RWPE1 (cell line): ENCODE measurements at places on chromosomes 5 and 9.

DNA sequence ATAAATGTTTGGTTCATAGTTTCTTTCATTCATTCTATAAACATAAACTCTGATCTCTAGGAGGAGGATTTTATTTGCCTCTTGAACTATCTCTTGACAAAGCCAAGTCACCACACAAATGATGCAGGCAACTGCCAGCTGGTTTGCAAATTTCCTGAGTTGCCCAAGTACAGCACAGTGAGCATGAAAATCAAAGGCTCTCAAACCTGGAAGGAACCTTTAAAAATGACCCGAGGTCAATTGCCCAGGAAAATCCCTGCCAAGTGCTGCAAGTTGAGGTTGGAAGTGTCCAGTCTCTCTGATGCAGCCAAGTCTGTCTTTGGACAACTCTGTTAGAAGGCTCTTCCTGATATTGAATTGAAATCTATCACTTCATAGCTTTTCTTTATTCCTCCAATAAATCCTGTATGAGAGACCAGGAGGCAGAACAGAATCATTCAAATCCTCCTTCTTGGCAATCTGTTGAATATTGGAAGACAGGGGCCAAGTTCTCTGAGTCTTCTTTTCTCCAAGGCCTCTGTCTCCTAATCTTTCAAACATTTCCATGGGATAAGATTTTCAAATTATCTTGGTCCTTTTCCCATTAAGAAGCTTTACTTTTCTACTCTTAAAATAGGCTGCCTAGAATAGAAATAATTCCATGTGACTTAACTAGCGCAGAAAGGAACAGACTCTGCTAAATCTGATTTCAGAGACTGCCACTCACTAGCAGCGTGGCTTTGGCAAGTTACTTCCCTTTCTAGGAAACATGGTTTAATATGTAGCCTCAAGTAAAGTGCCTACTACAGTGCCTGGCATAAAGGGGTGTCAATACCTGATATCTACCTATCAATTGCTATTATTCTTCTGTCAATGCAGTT is 159.2 kb downstream of the SNX18 start:
- DNase-seq, result no peak

DNA sequence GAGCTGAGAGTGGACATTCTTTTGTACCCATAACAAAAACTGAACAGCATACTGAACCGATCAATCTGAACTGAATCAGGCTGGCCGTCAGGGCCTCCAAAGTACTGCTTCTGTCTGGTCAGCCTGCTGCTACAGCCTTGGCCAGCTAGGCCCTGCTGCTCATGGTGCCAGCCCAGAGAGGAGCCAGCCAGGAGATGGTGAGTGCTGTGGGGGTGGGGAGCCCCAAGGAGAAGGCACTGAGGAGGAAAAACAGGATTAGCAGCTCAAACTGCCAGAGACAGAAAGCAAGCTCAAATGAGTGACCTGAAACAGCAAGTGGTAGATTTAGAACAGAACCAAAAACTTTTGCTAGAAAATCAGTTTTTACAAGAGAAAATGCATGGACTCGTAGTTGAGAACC is 23.9 kb downstream of the SRP19 start:
- no peak for DNase-seq

DNA sequence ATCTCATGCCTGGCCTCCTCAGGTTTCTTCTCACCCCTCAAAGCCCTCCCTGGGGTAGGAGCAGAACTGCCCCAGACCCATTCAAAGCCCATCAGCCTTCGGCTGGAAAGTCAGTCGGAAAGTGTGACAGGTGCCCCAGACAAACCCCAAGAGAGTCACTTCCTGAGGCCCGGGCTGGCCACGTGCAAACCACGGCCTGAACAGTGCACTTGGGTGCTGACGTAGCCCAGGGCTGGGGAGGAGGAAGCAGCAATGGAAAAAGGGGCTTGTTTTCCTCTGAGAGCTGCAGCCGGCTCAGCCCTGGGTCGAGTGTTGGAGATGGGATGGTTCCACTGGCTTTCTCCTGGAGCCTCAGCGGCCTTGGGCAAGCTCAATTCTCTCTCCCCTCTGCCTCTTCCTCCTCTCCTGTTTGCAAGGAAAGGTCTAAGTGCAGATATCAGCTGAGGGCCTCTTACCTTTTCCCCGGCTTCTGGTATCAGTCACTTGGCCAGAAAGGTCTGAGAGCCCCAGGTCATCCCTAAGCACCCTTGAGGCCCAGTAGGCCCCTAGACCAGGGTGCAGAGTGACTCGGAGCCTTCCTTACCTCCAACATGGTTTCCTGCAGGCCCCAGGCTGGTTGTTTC is 5.9 kb upstream of the EGR1 start:
- no peak for DNase-seq

GRCh38 chr5:68456756-68457217 is 241.2 kb downstream of the PIK3R1 start:
- DNase-seq, result peak; percentile 41

DNA sequence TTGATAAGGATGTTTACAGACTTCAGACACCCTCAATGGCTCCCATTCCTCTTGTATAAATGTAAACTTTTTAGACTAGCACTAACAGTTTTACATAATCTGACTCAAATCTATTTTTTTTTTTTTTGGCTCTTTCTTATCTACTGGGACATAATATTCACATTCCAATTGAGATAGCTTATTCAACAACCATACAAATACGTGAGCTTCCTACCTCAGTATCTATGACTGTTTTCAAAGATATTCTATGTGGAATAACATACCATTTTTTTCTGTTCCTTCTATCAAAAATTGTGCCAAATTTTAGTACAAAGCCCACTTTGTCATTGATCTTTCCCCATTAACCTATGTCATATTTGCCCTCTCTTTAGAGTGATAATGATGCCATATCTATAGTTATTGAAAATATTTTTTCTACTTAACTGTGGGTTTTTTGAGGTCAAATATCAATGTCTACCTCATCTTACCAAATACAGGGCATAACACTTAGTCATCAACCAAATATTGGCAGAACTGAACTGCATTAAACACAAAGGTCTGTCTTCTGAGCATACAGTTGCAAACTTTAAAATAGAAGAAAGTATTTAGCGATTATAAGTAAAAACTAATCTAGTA is 482.6 kb downstream of the PTPRD start:
- DNase-seq, result no peak

- DNase-seq, result no peak
These were observed 10.1 kb downstream of the GLIPR2 start for GRCh38 chr9:36146651-36147050.

DNA sequence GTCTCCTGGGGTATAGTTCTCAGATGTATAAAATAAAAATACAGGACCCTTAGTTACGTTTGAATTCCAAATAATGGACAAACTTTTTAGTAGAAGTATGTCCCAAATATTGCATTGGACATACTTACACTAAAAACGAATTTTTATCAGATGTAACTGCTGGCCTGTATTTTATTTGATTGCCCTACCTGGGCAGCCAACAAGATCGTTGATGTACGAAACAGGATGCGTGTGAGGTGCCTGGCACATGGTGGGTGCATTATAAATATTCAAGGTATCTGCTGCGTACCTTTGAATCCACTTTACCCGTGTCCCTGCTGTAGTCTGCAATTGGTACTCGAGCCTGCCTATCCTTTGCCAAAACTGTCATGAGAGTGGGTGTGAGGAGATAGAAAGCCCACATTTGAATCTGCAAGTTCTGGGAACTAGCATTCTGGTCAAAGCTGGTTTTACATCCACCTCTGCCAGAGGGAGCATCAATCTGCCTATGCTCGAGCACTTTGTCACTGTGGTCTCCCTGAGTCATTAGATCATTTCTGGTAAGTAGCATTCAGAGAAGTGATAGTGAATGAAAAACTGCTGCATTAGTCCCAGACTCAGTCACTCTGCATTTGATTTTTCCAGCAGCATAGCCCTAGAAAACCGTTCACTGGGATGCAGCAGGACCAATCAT is 133.7 kb upstream of the IQGAP2 start:
- no peak for DNase-seq
